ENCODE measurements at places on chromosomes 4 and X.

- DNase-seq: peak; percentile 28
Observed at GRCh38 chrX:104565791-104566680, at the start of gene IL1RAPL2. Gene IL1RAPL2 (plus strand): TSS chrX:104566199.

GRCh38 chr4:140028676-140029517, 125.1 kb downstream of the MAML3 start:
- DNase-seq: no peak

GRCh38 chr4:15652191-15652590, 3.0 kb downstream of the FBXL5 start:
- DNase-seq: no peak

DNA sequence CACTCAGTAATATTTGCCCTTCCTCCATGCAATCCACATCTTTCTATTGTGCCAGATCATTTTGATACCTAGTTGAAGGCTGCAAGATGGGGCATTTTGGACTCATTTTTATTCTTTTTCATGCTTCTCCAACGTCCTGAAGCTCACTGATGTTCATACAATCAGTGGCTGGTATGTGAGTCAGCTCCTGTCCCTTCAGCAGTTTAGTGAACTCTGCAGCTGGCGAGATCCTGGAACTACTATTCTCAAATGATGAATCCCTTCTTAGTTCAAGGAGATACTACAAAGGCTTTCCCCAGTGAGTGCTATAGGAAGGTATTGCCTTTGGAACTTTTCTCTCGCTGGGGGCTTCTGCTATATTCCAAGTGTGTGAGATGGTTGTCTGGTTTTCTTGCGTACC, 9.6 kb upstream of the CCDC149 start:
- no peak for DNase-seq

DNA sequence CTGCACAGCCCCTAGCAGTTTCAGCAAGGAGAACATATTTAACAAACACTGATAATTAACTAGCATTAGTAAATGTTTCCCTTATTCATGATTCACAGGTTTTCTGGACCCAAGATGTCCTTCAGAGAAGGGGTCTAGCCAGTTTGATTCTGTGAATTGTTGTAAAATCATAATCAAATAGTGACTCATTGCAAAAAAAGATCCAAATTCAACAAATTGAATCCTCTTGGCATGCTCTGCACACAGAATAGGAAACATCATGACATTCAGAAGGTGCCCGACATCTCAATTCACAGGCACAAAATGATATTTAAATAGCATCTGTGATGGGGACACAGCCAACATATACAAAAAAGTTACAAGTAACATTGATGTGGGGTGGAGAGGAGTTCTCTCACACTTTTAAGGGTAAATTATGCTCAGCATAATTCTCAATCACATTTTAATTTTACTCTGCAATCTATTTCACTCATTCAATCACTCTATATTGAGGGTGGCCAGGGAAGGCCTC, 100.0 kb downstream of the SH3KBP1 start:
- no peak for DNase-seq

DNA sequence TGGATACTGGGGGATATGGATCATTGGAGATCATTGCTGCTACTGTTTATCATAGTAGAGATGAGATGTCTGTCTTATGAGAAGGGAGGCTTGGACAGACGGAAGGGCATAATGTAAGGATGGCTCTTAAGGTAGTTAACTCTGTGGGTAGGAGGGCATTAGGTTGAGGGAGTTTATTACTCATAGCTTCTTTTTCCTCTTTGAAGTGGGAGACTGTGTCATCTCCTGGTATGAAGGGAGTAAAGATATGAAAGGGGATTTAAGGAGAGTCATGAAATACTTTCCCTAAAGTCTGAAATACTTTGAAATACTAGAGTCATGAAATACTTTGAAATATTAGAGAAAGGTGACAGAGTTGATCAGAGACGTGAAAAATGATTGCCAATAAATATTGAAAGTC, 255.5 kb upstream of the PITX2 start:
- no peak for DNase-seq

DNA sequence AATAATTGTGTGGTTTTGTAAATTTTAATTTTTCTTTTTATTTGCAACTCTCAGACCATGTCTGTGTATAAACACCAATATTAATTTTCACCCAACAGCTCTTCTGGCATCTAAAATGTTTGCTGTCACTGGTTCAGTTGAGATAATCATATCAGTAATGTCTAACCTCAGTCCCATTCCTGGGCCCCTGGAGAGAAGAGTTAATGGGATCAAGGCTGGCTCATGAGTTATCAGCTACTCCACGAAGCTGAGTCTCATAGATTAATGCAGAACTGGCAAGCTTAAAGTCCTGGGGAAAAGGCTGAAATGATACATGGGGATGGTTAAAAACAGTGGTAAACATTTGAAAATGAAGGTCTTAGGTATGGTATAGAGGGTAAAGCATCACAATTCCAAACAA, 28.4 kb upstream of the TSPAN5 start:
- no peak for DNase-seq

- DNase-seq: no peak
Observed at GRCh38 chrX:124986284-124986683, 333.4 kb upstream of the TEX13C start.

DNA sequence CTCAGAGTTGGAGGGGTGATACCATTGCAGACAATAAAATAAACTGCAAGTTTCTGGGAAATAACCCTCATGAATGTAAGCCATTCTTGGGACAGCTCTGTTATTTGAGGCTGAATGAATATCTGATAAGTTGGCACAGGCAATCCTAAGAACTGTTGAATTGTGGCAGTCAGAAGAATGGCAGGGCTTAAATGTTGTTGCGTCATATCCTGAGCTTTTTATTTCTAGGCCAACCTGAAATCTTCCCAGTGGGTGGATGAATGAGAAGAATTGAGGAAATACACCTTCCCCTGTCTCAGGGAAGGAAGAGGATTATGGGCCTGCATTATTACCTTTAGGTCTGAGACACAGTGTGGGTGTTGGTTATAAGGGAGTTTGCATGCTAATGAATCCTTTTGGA, 64.4 kb upstream of the C4orf54 start:
- no peak for DNase-seq

DNA sequence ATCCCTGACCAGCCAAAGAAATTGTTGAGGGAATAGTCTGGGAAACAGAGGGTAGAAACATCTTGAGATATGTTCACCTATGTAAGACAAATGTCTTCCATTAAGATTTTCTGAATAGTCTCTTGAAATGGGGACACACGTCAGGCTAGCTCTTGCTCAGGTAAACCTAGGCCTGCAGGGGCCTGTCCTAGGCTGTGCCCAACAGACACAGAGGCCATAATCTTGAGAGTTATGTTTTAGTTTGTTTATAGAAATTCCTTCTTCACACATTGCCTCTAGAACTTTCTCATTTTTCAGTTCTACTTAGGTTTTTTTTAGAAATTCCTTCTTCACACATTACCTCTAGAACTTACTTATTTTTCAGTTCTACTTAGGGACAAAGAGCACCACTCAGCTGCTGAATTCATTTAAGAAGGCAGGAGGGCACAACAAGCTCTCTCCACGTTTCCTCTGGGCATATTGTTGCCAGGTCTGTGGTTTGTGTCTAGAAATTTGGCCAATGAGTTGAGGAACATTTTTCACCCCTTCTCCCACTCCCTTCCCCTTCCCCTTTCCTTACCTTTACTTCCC, 94.9 kb downstream of the ARHGAP24 start:
- DNase-seq: no peak

DNA sequence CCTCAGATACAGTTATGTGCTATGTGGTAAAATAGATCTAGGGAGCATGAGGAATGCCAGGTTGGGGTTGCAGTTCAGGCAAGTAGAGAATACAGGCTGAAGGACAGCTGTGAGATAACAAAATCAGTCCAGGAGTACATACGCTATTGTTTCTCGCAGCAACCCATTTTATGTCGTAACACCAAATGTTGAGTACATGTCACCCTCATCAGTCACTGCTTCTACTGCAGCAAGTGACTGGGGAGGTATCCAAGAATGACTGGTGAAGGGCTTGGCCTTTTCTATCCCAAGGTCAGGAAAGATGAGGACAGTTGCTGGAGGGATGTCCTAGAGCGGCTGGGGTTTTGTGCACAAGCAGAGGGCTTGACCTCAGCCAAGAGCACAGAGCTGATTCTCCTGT, 172.1 kb downstream of the CBR4 start:
- no peak for DNase-seq

- DNase-seq: peak; percentile 25
Observed at GRCh38 chr4:3193531-3194203, 55.3 kb upstream of the MSANTD1 start.

GRCh38 chr4:138035781-138036258, 206.3 kb downstream of the SLC7A11 start:
- DNase-seq: peak; percentile 76
